ENCODE measurements at places on chromosomes 6 and 20.

- no peak for DNase-seq
Measured at GRCh38 chr6:118012944-118013343, 105.9 kb downstream of the SLC35F1 start.

GRCh38 chr20:12849225-12849910, 159.4 kb upstream of the SPTLC3 start:
- DNase-seq: no peak

GRCh38 chr6:20205722-20206161, 6.5 kb downstream of the MBOAT1 start:
- no peak for DNase-seq

DNA sequence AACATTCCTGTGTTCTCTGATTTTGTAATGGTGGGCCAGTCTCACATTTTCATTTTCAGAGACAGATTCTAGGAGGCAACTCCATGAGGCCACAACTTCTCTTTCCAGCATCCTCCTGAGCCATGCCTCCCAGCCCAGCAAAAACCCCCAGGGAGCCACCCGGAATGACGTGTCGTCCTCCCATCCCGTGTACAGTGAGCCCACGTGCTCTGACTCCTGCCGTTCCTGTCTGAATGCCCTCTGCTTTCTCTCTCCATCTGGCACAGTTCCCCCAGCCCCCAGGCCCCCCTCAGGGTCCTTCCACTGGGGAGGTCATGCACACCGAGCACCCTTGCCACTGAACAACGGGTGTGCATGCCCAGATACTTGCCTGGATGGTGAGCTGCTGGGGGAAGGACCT, 38.0 kb downstream of the C20orf203 start:
- DNase-seq: no peak

GRCh38 chr6:24655215-24655614, 9.2 kb upstream of the KIAA0319 start:
- no peak for DNase-seq

DNA sequence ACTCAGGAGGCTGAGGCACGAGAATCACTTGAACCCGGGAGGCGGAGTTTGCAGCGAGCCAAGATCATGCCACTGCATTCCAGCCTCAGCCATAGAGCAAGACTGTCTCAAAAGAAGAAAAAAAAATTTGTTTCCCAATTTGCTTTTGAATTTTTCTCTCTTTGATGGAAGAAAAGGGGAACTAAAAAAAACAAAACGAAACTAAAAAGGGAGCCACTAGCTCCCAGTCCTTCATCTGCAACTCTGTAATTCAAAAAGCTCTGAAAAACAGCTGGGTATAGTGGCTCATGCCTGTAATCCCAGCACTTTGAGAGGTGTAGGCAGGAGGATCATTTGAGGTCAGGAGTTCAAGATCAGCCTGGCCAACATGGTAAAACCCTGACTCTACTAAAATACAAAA, 9.5 kb downstream of the OVOL2 start:
- no peak for DNase-seq

DNA sequence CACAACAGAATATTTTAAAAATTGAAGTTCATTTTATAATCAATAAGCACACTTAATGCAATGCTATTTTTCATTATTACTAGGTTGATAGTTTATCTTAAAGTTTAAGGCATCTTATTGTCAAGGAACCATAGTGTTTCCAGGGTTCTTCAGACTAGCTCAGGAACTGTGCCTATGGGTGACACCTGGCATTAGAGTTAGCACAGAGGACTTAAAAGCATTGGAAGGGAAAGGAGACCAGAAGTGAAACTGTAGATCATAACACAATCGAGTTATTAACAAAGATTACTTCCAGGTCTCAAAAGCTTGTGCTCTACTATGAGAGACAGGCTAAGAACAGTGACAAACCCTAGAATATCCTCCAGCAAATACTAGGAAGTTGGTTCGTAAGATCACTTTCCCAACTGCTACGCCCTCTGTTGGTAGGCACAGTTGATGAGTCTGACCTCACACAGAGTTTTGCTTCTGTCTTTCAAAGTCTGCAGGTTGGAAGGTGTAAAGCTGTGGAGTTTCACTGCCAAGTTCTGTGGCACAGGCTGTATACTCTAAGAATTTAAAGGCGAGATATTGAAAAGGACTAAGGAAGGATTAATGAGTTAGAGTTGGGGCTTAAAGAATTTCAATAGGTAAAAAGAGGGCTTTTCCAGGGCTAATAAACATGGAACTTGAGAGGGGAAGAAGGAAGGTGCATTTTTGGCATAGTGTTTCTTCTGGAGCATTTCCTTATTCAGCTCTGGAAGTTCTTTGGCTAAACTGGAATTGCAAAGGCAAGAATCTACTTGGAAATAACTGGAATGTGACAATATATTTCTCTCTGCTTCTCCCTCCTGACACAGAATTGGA, 531.3 kb upstream of the JAG1 start:
- DNase-seq: peak; percentile 84

DNA sequence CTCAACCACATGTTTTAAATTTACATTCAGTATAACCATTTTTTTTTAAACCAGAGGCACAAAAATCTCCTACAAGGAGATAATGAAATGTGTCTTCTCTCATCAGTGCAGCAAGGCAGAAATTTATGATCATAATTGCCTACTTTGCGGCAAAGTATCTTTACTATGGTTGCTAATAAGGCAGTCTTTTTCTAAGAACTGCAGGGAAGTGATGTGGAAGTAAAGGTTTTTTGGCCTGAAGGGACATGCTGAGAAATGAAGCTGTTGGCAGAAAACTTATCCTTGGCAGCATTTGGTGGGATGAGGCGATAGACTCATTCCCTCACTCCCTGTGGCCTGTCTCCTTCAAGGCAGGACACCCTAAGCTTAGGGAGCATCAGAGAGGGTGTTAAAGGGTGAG, 48.7 kb downstream of the SCGN start:
- DNase-seq: no peak

GRCh38 chr6:33252759-33253158, 18.9 kb downstream of the VPS52 start:
- DNase-seq: no peak

- peak; percentile 42 for DNase-seq
Measured at GRCh38 chr20:44198872-44199271, 11.7 kb downstream of the OSER1 start.

- no peak for DNase-seq
Measured at GRCh38 chr6:116533233-116533957, 12.1 kb downstream of the TRAPPC3L start.

- DNase-seq: no peak
Measured at GRCh38 chr6:6595025-6595424, 6.5 kb downstream of the LY86 start.

- no peak for DNase-seq
Measured at GRCh38 chr6:137246791-137247202, 27.6 kb upstream of the IFNGR1 start.

DNA sequence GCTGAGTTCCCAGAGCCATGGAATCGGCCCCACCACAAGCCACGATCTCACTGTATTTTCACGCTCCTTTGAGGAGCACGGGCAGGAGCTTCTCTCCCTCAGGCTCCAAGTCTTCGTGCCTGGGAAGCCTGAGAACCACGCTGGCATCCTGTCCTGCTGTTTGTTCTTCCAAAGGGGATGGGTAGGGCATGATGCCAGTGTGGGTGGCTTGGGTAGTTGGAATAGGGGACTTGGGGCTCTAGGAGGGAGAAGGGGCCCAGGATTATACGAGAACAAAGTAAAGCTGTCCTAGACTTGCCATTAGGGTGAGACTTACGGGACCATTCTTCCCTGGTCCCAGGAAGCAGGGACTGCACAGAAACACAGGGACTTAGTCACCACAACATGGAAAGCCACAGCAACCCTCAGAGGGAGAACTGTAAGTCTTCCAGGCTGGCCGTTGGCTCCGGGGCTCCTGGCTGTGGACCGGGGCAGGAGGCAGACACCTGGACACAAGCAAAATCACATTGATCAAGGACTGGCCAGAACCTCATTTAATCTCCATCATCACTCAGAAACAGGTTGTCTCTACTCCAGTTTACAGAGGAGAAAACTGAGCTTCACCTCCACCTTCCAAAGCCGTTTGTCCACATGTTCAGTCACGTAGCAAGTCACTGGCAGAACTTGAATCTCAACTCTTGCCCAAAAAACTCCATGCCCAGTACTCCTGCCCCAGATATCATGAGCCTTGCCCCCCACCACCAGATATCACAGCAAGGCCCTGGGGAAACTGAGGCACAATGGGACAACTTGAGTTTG, 1.3 kb downstream of the CCN5 start:
- peak; percentile 54 for DNase-seq

DNA sequence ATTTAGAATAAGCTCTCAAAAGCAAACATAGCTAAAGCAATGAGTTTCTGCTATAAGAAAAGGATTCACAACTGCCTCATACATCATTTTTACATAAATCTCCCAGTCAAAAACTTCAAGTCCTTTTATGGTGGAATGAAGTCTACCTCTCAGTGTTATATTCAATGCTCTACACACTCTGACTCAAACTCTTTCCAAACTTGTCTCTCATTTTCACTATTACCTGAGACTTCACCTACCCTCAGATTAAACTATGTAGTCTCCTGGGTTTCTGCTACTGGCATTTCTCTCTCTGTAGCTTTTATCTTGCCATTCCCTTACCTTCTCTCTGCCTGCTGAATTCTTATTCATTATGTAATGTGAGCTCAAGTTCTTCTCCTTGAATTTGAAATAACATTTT, 11.4 kb downstream of the KIAA0408 start:
- no peak for DNase-seq

DNA sequence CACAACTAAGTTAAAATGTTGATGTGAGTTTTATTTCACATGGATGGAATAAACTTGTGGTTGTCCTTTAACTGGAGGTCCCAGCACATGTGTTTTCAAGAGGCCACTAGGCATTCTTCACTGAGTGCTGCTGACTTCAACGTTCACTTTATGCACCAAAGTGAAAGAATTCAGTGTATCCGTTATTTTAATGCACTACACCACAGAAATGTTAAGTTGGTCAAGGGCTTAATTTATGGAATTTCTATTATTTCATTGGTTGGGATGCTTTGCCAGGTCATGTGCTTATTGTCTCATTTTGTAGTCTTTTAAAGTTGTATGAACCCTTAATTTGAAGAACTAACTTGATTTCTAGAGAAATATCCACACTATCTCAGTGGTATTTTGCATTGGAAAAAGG, 106.4 kb downstream of the PPP1R14C start:
- no peak for DNase-seq

- DNase-seq: peak; percentile 48
Measured at GRCh38 chr20:39112178-39112743, 150.1 kb downstream of the DHX35 start.

- DNase-seq: no peak
Measured at GRCh38 chr20:19070026-19070425, 142.4 kb upstream of the SLC24A3 start.

- no peak for DNase-seq
Measured at GRCh38 chr20:57786304-57786932, 76.6 kb upstream of the PMEPA1 start.

- peak; percentile 59 for DNase-seq
Measured at GRCh38 chr6:47027315-47027714, 14.8 kb downstream of the ADGRF1 start.

Data from epithelial cell of esophagus (primary cell).